ENCODE measurements at places on chromosomes 5 and 9.
A peak's percentile ranks its signal among the peaks of the same experiment; 100 is the strongest.

GRCh38 chr9:37036776-37037502 is 2.9 kb upstream of the PAX5 start:
- peak overlapping the region; percentile 64 for H3K4me3 ChIP-seq
- peaks cover 27% of the 10 kb centered on the region for H3K4me1 ChIP-seq
- H3K36me3 ChIP-seq, result no peaks in the 10 kb centered on the region
- DNase-seq, result no peak
- H3K27me3 ChIP-seq, result peaks cover 82% of the 10 kb centered on the region

DNA sequence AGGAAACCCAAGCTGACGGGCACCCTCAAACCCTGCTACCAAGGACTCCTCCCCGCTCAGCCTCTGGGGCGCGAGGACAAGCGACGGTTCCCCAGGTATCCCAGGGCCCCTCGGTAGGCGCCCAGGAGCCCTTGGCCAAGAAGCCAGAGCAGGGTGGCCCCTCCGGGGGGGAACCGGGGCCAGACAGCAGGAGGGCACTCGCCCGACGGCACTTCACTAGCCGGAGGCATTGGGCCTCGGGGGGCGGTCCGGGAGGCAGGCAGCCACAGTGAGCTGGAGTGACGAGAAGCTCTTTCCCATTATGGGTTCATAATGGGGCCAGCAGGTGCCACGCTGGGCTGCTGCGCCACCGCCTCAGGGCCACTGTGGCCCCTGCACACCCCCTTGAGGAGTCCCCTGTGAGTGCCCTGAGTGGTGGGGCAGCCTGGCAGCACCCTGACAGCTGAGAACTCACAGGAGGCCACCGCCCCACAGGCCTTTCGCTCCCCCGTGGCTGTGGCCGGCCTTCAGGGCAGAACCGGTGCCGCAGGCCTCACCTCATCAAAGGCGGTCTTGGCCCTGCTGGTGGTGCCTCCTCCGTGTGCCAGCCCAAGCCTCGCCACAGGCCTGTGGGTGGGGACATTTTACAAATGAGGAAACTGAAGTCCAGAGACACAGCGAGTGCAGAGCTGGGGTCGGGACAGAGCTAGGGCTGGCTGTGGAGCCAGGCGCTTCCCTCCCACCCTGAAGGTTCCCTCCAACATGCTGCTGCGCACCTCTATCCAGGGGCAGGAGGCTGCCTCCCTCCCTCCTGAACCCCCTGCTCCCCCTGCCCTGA is 68.7 kb downstream of the PSMB7 start:
- H3K27me3 ChIP-seq, result no peaks in the 10 kb centered on the region
- no peak overlapping the region for H3K4me3 ChIP-seq
- peaks cover 13% of the 10 kb centered on the region for H3K4me1 ChIP-seq
- peaks cover 5% of the 10 kb centered on the region for H3K36me3 ChIP-seq

- no peak overlapping the region for H3K4me3 ChIP-seq
- no peaks in the 10 kb centered on the region for H3K27me3 ChIP-seq
- no peak for DNase-seq
- no peak overlapping the region for H3K27ac ChIP-seq
- no peaks in the 10 kb centered on the region for H3K4me1 ChIP-seq
Measured at GRCh38 chr5:154728939-154729588, 26.1 kb upstream of the LARP1 start.

- H3K4me1 ChIP-seq, result no peaks in the 10 kb centered on the region
- H3K36me3 ChIP-seq, result no peaks in the 10 kb centered on the region
- H3K4me3 ChIP-seq, result no peak overlapping the region
- no peaks in the 10 kb centered on the region for H3K27me3 ChIP-seq
- no peak for DNase-seq
- no peak overlapping the region for H3K27ac ChIP-seq
Measured at GRCh38 chr5:93154535-93154934, 426.5 kb downstream of the NR2F1-AS1 start.

GRCh38 chr5:133895979-133896845 is 72.2 kb downstream of the C5orf15 start:
- no peak overlapping the region for H3K27ac ChIP-seq
- no peaks in the 10 kb centered on the region for H3K4me1 ChIP-seq
- H3K27me3 ChIP-seq, result no peaks in the 10 kb centered on the region
- no peak for DNase-seq
- H3K4me3 ChIP-seq, result no peak overlapping the region

GRCh38 chr5:162068412-162068811 is 839 bp downstream of the GABRG2 start:
- peak overlapping the region; percentile 95 for H3K4me3 ChIP-seq
- H3K36me3 ChIP-seq, result no peaks in the 10 kb centered on the region
- H3K27ac ChIP-seq, result no peak overlapping the region
- peaks cover 6% of the 10 kb centered on the region for H3K4me1 ChIP-seq
- DNase-seq, result peak; percentile 76
- H3K27me3 ChIP-seq, result no peaks in the 10 kb centered on the region

- H3K27ac ChIP-seq, result no peak overlapping the region
- H3K4me1 ChIP-seq, result peaks cover 6% of the 10 kb centered on the region
- DNase-seq, result no peak
- H3K4me3 ChIP-seq, result no peak overlapping the region
Measured at GRCh38 chr9:71681708-71682272, 86.5 kb downstream of the CEMIP2 start.

- H3K4me1 ChIP-seq, result peaks cover 7% of the 10 kb centered on the region
- no peak overlapping the region for H3K4me3 ChIP-seq
- no peaks in the 10 kb centered on the region for H3K27me3 ChIP-seq
- no peak overlapping the region for H3K27ac ChIP-seq
- no peaks in the 10 kb centered on the region for H3K36me3 ChIP-seq
Measured at GRCh38 chr9:125652759-125653158, 54.2 kb downstream of the MAPKAP1 start.

GRCh38 chr5:72691751-72692150 is 124.7 kb upstream of the TNPO1 start:
- no peak for DNase-seq
- no peak overlapping the region for H3K27ac ChIP-seq
- H3K4me1 ChIP-seq, result no peaks in the 10 kb centered on the region
- H3K27me3 ChIP-seq, result no peaks in the 10 kb centered on the region
- H3K4me3 ChIP-seq, result no peak overlapping the region

DNA sequence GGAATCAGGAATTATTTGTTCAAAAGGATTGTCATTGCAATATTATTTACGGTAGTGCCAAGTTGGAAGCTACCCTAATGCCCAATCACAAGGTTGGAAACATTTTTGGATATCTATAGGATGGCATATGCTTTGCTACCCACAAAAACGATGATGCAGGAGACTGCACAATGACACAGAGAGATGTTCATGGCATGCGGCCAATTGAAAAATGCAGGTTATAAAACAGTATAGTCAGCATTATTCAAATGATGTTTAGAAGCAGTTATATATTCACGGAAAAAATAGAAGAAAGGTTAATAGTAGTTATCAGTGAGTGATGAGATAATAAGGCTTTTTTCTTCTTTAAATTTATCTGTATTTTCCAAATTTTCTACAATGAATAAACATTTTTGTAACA is 5.9 kb upstream of the ACSL6 start:
- no peak overlapping the region for H3K27ac ChIP-seq
- H3K4me1 ChIP-seq, result 0 out of 2 replicates have a peak, but pooled peaks cover 2% of the 10 kb centered on the region
- DNase-seq, result no peak
- H3K27me3 ChIP-seq, result peaks cover 5% of the 10 kb centered on the region
- H3K4me3 ChIP-seq, result no peak overlapping the region
- H3K36me3 ChIP-seq, result no peaks in the 10 kb centered on the region

DNA sequence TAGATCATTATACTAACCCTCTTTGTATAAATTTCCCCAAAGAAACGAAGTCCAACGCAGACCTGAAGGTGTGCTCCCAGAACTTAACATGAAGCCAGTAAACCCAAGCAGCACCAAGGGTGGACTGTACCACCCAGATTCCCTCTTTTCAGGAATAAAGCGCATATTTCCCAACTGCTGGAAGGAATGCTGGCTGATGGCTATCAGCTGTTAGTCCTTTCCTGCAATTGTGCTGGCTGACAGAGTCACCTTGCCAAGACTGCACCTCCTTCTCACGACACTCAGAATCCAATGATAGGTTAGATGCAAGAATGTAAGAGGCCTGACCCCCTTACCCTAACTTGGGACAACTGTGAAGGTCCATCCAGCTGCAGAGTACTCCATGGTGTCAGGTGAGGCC is 93.9 kb downstream of the MAPKAP1 start:
- DNase-seq, result no peak
- no peaks in the 10 kb centered on the region for H3K36me3 ChIP-seq
- H3K4me3 ChIP-seq, result no peak overlapping the region
- no peaks in the 10 kb centered on the region for H3K4me1 ChIP-seq
- no peaks in the 10 kb centered on the region for H3K27me3 ChIP-seq

DNA sequence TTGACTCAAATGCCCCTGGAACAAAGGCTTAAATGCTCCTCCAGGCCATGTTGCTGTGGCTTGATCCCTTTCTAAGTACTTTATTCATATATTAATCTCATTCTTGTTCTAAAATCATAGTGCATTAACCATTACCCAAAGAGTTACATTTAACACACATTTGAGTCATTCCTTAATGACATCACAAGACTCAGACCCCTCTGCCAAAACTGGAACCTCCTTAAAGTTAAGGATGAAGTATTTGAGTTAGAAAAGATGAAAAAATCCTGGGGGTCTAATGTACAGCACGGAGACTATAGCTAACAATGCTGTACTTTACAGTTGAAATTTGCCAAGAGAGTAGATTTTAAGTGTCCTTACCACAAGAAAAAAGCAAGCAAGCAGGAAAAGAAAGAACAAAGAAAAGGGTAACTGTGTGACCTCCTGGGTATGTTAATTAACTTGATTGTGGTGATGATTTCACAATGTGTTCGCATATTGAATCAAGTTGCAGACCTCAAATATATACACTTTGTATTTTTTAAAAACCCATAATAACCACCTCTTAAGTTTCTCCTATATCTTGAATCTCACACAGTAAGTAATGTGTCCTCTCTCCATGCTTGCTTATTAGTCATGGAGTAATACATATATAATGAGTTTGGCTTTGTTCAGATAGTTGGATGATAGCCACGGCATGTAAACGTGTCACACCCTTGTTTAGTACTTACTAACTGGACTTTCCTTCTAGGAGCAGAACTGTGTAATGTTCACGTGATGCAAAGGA is 376.9 kb downstream of the SEMA5A start:
- H3K27ac ChIP-seq, result no peak overlapping the region

- DNase-seq, result no peak
- no peak overlapping the region for H3K4me3 ChIP-seq
- no peaks in the 10 kb centered on the region for H3K4me1 ChIP-seq
- H3K27me3 ChIP-seq, result no peaks in the 10 kb centered on the region
Measured at GRCh38 chr5:160071916-160072315, 47.3 kb downstream of the PWWP2A start.

GRCh38 chr5:61232490-61233050 is 70.3 kb upstream of the SMIM15 start:
- no peaks in the 10 kb centered on the region for H3K36me3 ChIP-seq
- no peaks in the 10 kb centered on the region for H3K27me3 ChIP-seq
- DNase-seq, result no peak
- H3K4me1 ChIP-seq, result no peaks in the 10 kb centered on the region
- no peak overlapping the region for H3K27ac ChIP-seq

DNA sequence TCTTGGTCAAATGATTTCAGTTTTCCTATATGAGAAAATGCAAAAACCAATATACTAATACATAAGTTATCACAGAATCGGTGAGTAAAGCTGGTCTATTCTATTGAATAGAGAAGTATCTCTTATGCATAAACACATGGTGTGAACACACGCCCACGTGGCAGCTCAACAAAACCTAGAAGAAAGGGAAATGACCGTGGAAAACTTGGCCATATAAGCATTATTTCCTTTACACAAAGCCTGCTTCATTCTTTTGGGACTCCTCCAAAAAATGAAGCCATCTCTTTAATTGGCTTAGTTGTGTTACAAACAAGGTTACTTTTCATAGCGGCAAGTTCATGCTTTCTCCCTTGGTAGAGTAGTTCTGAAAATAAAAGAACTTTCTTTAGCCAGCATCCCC is 183.2 kb downstream of the TMEM161B start:
- H3K4me3 ChIP-seq, result no peak overlapping the region
- H3K27ac ChIP-seq, result no peak overlapping the region
- no peaks in the 10 kb centered on the region for H3K27me3 ChIP-seq
- no peaks in the 10 kb centered on the region for H3K36me3 ChIP-seq

DNA sequence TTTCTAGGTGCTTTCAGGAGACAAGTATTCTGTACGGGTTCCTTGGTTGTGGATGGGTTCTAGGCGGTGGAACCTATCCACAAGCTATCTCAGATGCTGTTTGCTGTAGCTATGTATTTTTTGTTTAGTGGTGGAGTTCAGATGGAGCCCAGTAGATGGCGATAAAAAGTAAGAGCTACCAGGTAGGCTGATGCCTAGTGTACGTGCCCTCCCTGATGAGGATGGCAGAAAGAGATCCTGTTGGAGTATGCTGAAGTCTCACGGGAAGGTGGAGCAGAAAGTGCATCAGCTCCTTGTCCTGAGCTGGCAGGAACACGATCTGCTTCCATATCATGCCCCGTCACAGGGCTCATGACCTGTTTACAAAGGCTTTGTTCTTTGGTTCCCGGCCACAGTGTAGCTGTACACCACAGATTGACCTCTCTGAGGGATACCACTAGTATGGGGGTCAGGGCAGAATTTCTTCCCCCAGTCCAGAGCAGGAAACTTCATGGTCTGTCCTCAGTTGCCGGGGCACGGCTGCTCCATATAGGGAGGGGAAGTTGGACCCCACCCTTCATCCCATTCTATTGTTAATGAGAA is 12.6 kb upstream of the UGT3A2 start:
- peak overlapping the region; percentile 31 for H3K4me3 ChIP-seq
- H3K27ac ChIP-seq, result peak overlapping the region; percentile 33
- peak; percentile 62 for DNase-seq

GRCh38 chr9:116313638-116314037 is 160.0 kb downstream of the PAPPA start:
- H3K4me1 ChIP-seq, result no peaks in the 10 kb centered on the region
- no peak overlapping the region for H3K27ac ChIP-seq
- no peak overlapping the region for H3K4me3 ChIP-seq
- H3K36me3 ChIP-seq, result no peaks in the 10 kb centered on the region

DNA sequence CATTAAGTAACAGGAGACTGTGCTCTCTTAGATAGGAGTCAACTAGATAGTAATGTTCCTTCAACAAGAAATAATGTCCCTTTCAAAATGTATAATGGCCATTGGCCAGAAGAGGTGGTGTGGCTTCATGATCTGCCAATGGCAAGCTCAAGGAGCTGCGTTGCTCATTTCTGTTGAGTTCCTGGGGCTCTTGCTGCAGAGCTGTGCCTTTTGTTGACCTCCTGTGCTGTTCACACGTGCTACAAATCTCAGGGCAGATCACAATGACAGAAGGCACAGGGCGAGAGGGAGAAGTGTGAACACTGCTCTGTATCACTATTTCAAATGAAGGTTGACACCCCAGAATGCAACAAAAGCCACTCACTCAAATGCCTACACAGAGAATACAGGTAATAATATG is 16.0 kb upstream of the TBC1D2 start:
- H3K36me3 ChIP-seq, result no peaks in the 10 kb centered on the region
- no peak overlapping the region for H3K4me3 ChIP-seq
- no peaks in the 10 kb centered on the region for H3K27me3 ChIP-seq
- no peak for DNase-seq
- no peak overlapping the region for H3K27ac ChIP-seq
- no peaks in the 10 kb centered on the region for H3K4me1 ChIP-seq

DNA sequence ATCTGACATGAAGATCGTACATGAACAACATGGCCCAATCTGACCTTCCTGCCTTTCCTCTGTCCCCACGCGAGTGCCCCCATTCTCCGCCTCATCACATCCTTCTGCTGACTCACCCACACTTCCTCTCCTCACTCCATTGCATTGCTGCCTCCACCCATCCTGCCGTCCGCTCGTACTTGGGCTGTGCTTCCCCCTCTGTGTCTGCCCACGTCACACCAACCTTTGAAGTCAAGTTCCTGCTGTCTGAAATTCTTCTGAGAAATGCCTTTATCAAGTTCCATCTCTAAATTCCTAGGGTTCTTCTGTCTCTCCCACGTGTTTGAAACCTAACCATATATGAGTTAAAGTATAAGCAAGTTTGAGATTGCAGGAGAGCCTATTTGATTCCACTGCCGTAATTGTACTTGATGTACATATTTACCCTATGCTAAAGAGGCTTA is 18.0 kb upstream of the STARD4 start:
- no peaks in the 10 kb centered on the region for H3K36me3 ChIP-seq
- no peaks in the 10 kb centered on the region for H3K27me3 ChIP-seq
- no peak overlapping the region for H3K27ac ChIP-seq
- H3K4me1 ChIP-seq, result no peaks in the 10 kb centered on the region
- H3K4me3 ChIP-seq, result no peak overlapping the region
